ENCODE measurements at places on chromosomes 11 and 22.
A peak's percentile ranks its signal among the peaks of the same experiment; 100 is the strongest.

GRCh38 chr11:117900121-117900648 lies 23.7 kb upstream of the FXYD6 start:
- DNase-seq = peak; percentile 27

DNA sequence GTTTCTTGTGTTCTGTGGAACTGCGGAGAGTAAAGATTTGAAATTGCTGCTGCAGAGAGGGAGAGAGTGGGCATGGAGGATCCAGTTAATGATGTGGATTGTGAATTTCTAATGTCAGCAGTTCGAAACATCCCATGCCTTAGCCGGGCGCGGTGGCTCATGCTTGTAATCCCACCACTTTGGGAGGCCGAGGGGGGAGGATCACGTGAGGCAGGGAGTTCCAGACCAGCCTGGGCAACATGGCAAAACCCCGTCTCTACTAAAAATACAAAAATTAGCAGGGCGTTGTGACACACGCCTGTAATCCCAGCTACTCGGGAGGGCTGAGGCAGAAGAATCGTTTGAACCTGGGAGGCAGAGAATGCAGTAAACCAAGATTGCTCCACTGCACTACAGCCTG lies 1.1 kb upstream of the CAVIN3 start:
- DNase-seq = peak; percentile 55

DNA sequence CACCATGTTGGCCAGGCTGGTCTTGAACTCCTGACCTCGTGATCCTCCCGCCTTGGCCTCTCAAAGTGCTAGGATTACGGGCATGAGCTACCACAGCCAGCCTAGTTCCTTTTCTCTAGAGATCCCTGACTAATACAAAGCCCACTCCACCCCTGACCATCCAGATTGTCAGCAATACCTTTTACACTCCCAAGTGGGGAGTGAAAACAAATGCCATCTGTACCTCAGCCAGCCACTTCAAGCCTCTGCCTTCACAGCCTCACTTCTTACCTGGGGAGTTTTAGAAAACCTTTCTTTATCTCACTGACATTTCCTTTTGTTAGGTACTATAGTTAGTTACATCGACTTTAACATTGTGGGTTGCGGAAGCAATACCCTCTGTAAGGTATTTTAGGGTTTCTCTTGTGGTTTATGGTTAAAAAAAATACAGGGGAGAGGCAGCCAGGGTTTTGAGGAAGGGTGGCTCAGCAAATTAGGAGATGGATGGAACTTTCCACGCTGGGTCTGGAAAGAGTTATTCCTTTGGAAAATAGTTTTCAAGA lies 8.9 kb downstream of the TOM1 start:
- no peak for DNase-seq

GRCh38 chr11:104594228-104594958 lies 303.9 kb downstream of the CASP12 start:
- no peak for DNase-seq

- no peak for DNase-seq
Observed at GRCh38 chr11:14193644-14194043, 165.3 kb downstream of the RRAS2 start.

DNA sequence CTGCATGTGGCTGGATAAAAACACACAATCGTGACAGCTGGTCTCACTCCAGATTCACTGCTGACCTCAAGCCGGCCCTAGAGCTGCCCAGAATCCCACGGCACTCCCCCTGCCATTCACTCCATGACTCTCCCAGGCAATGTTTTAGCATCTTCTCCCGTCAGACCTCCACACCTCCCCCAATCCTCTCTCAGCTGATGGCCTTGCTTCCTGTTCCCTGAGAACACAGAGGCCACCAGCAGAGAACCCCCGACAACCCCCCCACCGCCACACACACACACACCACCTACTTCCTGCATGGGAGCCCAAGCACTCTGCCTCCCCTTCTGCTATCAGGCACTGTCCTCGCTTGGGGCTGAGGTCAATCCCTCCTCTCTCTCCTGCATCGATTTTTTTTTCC lies 9.3 kb downstream of the TNKS1BP1 start:
- no peak for DNase-seq

DNA sequence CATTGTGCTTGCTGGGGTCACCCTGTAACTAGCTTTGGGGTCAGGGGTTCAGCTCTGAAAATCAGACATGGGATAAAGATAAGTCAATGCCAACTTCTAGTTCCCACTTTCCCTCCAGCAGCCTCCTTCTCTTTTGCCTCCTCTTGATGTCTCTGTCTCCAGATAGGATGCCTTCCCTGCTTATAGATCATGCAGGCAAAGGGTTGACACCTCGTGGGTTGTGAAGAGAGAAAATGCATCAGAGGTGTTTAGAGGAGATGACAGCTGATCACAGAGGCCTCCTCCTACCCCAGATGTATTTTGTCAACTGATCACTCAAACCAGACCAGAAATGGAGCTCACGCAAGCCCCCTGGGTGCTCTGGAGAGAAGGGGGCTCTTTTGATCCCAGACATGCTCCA lies 337.8 kb downstream of the BUD13 start:
- no peak for DNase-seq

GRCh38 chr22:17257121-17258001 lies 38.1 kb upstream of the ADA2 start:
- DNase-seq = no peak

- peak; percentile 84 for DNase-seq
Observed at GRCh38 chr11:131246663-131247062, 123.8 kb upstream of the NTM start.

All from islet precursor cell (in vitro differentiated cells).